ENCODE measurements at places on chromosomes 2 and 18. TPM values are rescaled to one million over a fixed set of nuclear protein-coding genes. Genes with fewer than 3 reads are reported as not detected.

DNA sequence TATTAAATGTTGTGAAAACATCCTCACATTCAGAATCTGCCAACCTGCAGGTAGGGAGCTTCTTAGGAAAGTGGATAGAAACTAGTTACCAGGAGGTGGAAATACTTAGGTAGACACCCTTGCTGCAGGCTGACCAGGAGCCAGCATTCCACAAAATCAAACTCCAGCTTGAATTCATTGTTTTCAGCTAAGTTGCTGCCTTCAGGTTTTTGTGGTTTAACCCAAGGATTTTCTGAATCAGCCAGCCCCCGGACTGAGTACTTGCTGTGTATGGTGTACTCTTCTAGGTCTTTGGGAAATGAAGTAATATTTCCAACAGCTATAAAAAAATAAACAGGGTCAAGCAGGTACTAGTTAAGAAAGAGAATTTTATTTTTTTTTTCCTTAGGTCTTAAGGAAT, 192.1 kb upstream of the CHST9 start:
- no peak for DNase-seq

DNA sequence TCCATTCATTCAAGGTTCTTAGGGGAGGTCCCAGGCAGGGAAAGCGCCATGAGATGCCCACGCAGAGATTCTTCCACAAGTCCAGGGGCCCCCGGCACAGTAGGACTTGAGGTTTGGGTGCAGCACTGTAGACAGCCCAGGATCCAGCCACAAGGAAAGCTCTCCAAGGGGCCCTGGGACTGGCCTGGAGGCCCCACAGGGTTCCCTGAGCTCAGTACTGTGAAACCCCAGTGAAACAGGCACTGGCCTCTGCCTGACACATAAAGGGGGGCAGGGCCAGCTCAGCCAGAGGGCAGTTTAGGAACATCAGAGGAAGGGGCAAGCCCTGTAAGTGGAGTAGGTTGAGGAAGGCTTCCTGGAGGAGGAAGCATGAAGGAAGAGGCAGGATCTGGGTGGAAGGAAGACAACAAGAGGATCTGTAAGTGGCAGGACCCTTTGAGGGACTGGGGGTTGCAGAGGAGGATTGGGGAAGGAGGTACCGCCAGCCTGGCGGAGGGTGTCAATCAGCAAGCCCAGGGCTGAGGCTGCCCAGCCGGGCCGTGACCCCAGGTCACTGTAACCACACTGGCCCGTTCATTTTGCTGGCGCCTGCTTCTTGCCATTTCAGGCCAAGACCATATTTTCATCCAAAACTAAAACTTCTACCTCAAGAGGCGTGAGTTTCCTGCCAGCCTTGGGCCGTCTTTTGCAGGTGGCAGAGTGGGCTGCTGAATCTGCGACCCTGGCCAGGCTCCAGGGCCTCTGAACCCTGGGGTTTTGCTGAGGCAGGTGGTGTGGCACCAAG, 175.2 kb downstream of the SMAD7 start:
- DNase-seq: no peak

Gene PLEK
- 3.0 TPM for total RNA-seq

DNA sequence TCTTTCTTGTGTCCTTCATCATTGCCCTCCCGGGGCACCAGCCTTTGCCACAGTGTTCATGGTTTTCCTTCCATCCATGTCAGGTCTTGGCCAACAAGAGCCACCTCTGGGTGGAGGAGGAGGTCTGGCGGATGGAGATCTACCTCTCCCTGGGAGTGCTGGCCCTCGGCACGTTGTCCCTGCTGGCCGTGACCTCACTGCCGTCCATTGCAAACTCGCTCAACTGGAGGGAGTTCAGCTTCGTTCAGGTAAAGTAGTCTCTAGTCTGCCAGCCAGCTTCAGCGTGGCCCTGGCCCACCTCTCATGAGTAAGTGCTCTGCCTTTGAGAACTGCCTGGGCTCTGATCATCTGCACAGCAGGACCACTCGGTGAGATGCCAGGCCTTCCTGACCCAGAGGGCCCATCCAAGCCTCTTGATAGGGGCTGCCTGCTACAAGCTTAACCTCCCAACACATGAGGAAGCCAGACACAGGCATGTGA, 31.0 kb downstream of the STEAP3 start:
- DNase-seq: no peak

- no peak for DNase-seq
Observed at GRCh38 chr2:184004948-184005672, 593.2 kb upstream of the ZNF804A start.

Measured in occipital lobe (tissue), 3 donors.